ENCODE measurements at places on chromosomes 3 and 15. TPM values are rescaled to one million over a fixed set of nuclear protein-coding genes. Genes with fewer than 3 reads are reported as not detected.
A peak's percentile ranks its signal among the peaks of the same experiment; 100 is the strongest.

SENP5 gene
- 35.6 TPM for total RNA-seq

PRTG gene
- total RNA-seq = 2.8 TPM

ANKRD63 gene
- 11.4 TPM for total RNA-seq

PLA2G4E gene
- not detected for total RNA-seq

KBTBD13 gene
- not detected for total RNA-seq

ZMAT3 gene
- 8.4 TPM for total RNA-seq

TAGLN3 gene
- total RNA-seq = not detected

MYO5C gene
- 0.16 TPM for total RNA-seq

GPR87 gene
- 0.29 TPM for total RNA-seq

TEX55 gene
- not detected for total RNA-seq

MESP1 gene
- total RNA-seq = not detected

AMT gene
- 0.85 TPM for total RNA-seq

TRPM7 gene
- total RNA-seq = 30.8 TPM

DNA sequence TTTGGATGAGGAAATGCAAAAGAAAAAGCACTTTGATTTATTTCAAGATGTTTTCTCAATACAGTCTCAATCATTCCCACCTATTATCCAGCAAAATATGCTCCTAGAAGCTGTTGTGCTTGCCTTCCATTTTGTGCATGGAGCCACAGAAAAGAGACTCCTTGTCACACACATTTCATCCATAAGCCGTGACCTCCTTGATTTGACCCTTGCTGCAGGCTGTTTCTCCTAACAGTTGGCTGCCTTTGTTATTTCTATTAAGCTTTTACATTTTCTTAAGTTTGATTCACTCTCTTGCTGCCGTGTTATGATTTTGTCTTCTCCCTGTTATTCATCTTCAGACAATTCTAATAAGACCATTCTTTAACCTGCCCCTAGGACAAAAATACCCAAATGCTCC lies 124.2 kb upstream of the PLAAT1 start:
- no peak overlapping the region for H3K27ac ChIP-seq
- H3K27me3 ChIP-seq = no peaks in the 10 kb centered on the region
- no peaks in the 10 kb centered on the region for H3K4me1 ChIP-seq

GRCh38 chr15:76669521-76670207 lies 235.5 kb downstream of the SCAPER start:
- no peaks in the 10 kb centered on the region for H3K4me1 ChIP-seq
- no peaks in the 10 kb centered on the region for H3K27me3 ChIP-seq
- DNase-seq = no peak
- no peaks in the 10 kb centered on the region for H3K36me3 ChIP-seq
- no peak overlapping the region for H3K27ac ChIP-seq

- no peaks in the 10 kb centered on the region for H3K27me3 ChIP-seq
- H3K4me1 ChIP-seq = peaks cover 12% of the 10 kb centered on the region
- no peak overlapping the region for H3K27ac ChIP-seq
- H3K4me3 ChIP-seq = no peak overlapping the region
These were observed 64.2 kb downstream of the BOC start for GRCh38 chr3:113275583-113275928.

DNA sequence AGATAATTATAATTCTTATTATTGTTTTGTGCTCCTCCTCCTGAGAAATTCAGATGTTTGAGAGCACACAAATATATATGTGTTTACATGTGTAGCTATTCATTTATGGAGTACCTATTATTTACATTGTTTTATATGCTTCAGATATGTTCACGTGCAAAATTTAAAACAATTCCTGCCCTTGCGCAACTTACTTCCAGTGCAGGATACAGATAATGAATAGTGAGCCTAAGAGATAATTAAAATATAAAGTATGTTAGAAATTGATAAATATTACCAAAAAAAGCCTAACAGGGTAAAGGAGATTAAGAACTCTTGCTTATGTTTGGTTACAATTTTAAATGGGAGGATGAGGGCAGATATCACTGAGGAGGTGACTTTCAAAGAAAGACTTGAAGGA lies 81.7 kb upstream of the DPH6 start:
- H3K27ac ChIP-seq = no peak overlapping the region
- H3K4me3 ChIP-seq = no peak overlapping the region
- no peaks in the 10 kb centered on the region for H3K4me1 ChIP-seq

- no peaks in the 10 kb centered on the region for H3K4me1 ChIP-seq
- no peak overlapping the region for H3K27ac ChIP-seq
- DNase-seq = no peak
- no peaks in the 10 kb centered on the region for H3K36me3 ChIP-seq
These were observed 150.9 kb downstream of the ITPR1 start for GRCh38 chr3:4643904-4644547.

DNA sequence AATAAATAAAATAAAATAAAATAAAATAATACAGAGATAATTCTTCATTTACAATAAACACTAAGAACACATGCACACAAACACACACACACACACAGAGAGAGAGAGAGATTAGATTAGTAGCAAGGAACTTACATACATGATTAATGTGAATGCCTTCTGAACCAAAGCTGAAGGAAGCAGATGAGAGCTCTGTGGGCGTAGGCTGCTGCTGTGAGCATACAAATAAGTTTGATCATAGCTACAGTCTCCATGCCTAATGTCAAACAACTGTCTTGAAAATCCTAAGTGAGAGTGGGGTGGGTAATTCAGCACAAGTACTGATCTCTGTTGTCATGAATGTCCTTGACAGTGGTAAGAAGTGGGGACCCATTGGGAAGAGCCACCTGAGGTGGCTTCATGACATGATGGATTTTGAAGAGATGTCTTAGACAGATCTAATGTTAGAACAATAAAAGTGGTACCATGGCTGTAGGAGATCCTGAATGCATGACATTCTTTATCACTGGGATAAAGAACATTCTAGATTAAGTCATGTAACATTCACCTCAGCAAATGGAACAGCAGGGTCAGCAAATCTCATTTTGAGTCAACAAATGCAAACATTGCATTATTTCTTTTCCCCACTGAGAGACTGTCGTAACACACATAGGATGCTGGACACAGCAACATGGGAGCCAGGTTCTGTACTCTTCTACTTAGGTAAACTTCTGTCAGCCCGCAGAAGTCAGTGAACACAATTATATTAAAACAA lies 46.2 kb downstream of the CHL1 start:
- H3K27me3 ChIP-seq = no peaks in the 10 kb centered on the region
- no peak overlapping the region for H3K4me3 ChIP-seq
- H3K27ac ChIP-seq = no peak overlapping the region
- no peak for DNase-seq

- no peak for DNase-seq
- H3K36me3 ChIP-seq = no peaks in the 10 kb centered on the region
- H3K27me3 ChIP-seq = no peaks in the 10 kb centered on the region
- no peak overlapping the region for H3K4me3 ChIP-seq
- no peak overlapping the region for H3K27ac ChIP-seq
These were observed 1.1 kb upstream of the SEMA3G start for GRCh38 chr3:52446042-52446441.

- DNase-seq = no peak
- no peak overlapping the region for H3K27ac ChIP-seq
- peaks cover 14% of the 10 kb centered on the region for H3K4me1 ChIP-seq
These were observed 53.4 kb upstream of the CCDC174 start for GRCh38 chr3:14598143-14598569.

DNA sequence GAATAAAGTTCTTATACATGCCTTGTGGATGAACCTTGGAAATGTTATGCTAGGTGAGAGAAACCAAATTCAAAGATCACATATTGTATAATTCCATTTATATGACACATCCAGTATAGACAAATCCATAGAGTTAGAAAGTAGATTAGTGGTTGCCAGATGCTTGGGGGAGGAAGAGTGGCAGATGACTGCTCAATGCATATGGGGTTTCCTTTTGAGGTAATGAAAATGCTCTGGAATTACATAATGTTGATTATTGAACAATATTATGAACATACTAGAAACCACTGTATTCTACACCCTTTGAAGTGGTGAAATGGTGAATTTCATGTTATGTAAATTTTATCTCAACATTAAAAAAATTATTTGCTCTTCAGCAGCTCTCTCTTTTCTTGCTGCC lies 100.8 kb downstream of the DHX36 start:
- no peak overlapping the region for H3K27ac ChIP-seq
- no peak overlapping the region for H3K4me3 ChIP-seq
- DNase-seq = no peak
- 0 out of 2 replicates have a peak, but pooled peaks cover 2% of the 10 kb centered on the region for H3K36me3 ChIP-seq

- H3K4me3 ChIP-seq = no peak overlapping the region
- no peaks in the 10 kb centered on the region for H3K36me3 ChIP-seq
- H3K27ac ChIP-seq = no peak overlapping the region
- no peak for DNase-seq
- no peaks in the 10 kb centered on the region for H3K27me3 ChIP-seq
These were observed 70.2 kb downstream of the EFCAB12 start for GRCh38 chr3:129358177-129358771.

- no peaks in the 10 kb centered on the region for H3K27me3 ChIP-seq
- H3K36me3 ChIP-seq = no peaks in the 10 kb centered on the region
- DNase-seq = no peak
- H3K4me1 ChIP-seq = peaks cover 39% of the 10 kb centered on the region
- H3K4me3 ChIP-seq = no peak overlapping the region
These were observed 223.7 kb upstream of the NANOGP8 start for GRCh38 chr15:35308802-35309201.

DNA sequence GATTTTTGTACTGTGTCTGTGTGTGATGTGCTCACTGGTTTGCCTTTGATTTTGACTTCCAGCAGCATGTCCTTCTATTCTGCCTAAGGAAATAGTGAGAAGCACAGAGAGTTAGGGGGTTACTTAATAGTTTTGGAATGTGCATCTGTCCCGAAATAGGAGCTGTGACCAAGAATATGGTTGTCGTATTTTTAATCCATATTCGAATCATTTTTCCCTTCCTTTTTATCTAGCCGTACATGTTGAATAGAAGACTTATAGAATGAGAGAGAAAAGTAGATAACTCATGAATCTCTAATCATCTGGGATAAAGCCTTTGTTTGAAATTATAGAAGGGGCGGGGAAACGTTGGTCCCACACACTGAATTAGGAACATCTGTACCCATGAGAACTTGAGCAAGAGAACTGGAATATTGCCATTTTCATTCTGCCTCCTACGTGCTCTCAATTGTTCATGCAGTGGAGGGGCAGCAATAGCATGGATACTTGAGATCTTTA lies 23.6 kb downstream of the CRTC3 start:
- peak; percentile 57 for DNase-seq
- no peaks in the 10 kb centered on the region for H3K36me3 ChIP-seq
- H3K27me3 ChIP-seq = no peaks in the 10 kb centered on the region
- no peak overlapping the region for H3K4me3 ChIP-seq

DNA sequence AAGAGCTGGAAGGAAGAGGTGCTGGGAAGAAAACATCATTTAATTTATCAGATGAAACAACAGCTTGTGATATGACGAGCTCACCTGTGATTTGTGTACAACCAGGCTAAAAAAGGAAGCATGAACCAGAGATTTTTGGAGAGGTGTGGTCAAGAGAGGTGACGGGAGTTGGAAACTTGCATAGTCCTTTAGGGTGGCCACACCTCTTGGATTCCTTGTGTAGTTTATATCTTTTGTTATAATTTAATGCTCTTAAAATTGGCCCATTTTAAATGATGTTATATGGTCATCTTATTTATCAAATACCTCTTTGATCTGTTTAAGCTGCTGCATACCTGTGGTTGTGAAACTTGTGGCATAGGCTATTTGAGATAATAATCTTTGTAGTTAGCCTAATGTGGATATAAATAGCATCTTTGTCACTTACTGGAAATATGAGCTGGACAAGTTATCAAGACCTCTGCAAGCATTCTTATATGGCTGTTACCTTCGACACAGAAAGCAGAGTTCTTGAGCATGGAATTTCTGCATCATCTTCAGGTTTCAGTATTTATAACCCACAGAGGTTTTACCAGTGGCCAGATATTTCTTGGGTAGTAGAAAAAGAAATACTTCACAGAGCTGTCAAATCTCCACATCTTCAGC lies 49.1 kb downstream of the IL1RAP start:
- H3K36me3 ChIP-seq = peaks cover 9% of the 10 kb centered on the region
- no peak for DNase-seq
- H3K4me1 ChIP-seq = peaks cover 20% of the 10 kb centered on the region
- no peak overlapping the region for H3K27ac ChIP-seq

DNA sequence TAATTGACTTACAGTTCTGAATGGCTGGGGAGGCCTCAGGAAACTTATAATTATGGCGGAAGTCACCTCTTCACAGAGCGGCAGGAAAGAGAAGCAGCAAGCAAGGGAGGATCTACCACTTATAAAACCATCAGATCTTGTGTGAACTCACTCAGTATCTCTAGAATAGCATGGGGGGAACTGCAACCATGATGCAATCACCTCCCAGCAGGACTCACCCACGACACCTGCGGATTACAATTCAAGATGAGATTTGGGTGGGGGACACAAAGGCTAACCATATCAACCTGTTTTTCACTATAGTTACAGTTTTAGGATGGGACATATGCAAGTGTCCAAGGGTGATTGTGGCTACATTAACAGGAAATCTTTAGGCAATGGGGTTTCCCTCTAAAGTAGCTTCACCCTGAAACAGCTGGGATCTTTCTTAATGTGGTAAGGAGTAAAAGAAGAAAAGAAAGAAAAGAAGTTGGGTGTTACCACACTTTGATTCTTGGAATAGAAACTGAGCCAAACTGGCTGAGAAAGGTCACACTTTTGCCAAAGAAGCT lies 453.8 kb downstream of the OTOL1 start:
- H3K27ac ChIP-seq = no peak overlapping the region
- H3K27me3 ChIP-seq = no peaks in the 10 kb centered on the region
- H3K36me3 ChIP-seq = no peaks in the 10 kb centered on the region
- H3K4me3 ChIP-seq = no peak overlapping the region
- no peaks in the 10 kb centered on the region for H3K4me1 ChIP-seq

DNA sequence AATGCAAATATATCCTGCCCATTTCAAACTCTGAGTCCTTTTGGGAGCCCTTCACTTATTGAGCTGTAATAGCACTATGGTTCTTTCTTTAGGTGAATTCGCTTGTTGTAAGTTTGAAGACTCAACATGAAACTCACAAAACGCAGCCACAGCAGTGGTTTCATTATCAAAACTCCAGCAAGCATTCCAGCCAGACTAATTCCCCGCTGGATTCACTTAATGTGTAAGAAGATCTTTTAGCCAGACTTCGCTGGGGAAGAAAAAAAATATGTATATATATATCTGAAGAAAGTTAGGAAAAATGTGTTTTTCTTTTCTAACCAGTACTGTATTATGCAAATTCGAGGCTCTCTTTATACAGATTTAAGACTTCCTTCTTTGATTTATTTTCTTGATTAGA lies 241.1 kb downstream of the WNT5A start:
- no peak overlapping the region for H3K27ac ChIP-seq
- no peaks in the 10 kb centered on the region for H3K36me3 ChIP-seq
- no peaks in the 10 kb centered on the region for H3K4me1 ChIP-seq
- DNase-seq = no peak
- H3K4me3 ChIP-seq = no peak overlapping the region
- no peaks in the 10 kb centered on the region for H3K27me3 ChIP-seq

- DNase-seq = no peak
- H3K27ac ChIP-seq = no peak overlapping the region
- no peak overlapping the region for H3K4me3 ChIP-seq
- no peaks in the 10 kb centered on the region for H3K36me3 ChIP-seq
These were observed 9.1 kb downstream of the ST8SIA2 start for GRCh38 chr15:92402751-92403150.
